ENCODE measurements at places on chromosomes 16 and 17.

GRCh38 chr16:51884773-51885172 lies 662.2 kb downstream of the TOX3 start:
- no peak for DNase-seq

- no peak for DNase-seq
Observed at GRCh38 chr17:35068249-35068648, 4.7 kb upstream of the RFFL start.

GRCh38 chr17:77433385-77434135 lies 292.8 kb downstream of the SEC14L1 start:
- peak; percentile 74 for DNase-seq

DNA sequence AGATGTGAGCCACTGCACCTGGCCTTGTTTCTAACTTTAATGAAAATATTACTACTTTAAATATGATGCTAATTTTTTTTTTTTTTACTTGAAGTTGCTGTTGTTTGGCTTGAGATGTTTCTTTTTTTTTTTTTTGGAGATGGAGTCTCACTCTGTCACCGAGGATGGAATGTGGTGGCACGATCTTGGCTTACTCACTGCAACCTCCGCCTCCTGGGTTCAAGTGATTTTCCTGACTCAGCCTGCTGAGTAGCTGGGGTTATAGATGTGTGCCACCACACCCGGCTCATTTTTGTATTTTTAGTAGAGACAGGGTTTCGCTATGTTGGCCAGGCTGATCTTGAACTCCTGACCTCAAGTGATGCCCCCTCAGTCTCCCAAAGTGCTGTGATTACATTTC lies 23.6 kb downstream of the IGSF6 start:
- no peak for DNase-seq
